ENCODE measurements at places on chromosomes 11 and 22.
A peak's percentile ranks its signal among the peaks of the same experiment; 100 is the strongest.

DNA sequence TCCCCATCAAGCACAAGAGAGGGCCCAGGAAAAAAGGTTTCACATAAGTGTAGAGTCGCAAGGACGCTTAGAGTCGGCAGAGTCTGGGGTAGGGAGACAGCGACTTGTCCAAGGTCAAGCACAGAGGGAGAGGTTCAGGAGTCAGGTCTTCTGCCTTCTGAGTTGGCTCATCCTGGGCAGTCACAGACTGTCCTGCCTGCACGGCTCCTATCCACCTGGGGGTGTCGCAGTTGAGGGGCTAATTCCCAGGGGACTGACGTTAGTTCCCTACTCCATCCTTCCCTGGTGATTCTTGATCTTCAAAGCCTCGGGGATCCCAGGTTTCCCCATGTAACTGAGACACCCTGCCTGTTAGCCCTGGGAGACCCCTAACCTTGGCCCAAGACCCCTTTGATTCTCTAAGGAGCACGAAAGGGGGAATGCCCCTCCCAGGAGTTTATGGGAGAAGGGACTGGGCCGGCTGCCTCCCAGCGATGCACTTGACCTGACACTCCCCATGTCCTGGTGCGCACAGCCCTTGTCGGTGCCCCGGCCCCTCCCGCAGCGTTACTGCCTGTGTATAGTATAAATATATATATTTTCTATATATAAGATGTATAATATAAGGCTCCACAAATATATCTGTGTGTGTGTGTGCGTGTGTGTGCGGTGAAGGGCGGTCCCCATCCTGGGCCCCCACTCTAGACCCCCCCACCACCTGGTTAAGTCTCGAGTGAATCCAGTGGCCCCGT, 14.7 kb upstream of the TAB1 start:
- no peak for DNase-seq

DNA sequence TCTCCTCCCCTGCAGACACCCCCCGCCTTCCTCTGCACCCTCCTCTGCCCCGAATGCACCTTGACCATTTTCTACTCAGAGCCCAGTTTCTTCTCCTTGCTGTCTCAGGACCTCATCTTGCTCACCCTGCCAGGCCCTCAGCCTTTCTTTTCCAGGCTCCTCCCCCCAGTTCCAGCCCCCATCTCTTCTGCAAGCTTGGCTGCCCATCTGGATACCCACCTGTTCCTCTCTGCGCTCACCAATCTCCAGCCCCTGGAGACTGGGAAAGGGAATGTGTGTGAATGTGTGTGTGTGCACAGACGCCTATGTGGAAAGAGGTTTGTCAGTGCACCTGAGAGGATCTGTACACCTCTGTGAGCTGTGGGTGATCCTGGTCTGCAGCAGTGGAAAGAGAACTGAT, 36.4 kb downstream of the SLC22A12 start:
- no peak for DNase-seq

- no peak for DNase-seq
Measured at GRCh38 chr11:33334627-33335026, 77.4 kb downstream of the HIPK3 start.

GRCh38 chr11:124644426-124645280, 22.0 kb downstream of the TBRG1 start:
- peak; percentile 26 for DNase-seq

DNA sequence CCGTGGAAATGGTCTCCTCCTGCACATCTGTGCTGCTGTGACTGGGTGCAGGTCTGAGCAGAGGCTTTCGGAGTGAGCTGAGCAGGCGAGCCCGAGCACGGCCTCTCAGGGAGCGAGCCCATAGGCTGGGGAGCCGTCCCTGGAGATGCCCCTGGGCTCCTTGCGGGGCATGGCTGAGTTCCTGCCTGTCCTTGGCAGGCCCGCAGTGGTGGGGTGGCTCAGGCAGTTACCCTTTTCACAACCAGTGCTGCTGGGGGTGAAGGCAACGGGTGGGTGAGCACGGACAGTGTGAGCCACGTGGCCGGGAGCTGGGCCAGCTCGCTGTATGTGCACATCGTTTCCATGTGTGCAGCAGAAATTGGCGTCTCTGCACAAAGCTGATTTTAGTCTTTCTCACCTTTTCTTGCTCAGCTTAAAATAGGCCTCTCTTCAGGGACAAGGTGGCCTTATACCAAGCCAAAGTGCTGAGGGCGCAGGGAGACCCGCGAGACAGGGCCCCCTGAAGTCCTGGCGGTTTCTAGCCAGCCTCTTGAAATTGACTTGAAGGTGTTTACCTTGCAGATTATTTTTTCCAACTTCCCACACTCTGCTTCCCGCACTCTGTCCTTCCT, at the start of gene TP53AIP1:
TP53AIP1 (minus strand) TSS at position 55 of the 611 bp plus-strand sequence. CDS start 5,053 bp downstream, outside the sequence.
- no peak for DNase-seq

- DNase-seq: no peak
Measured at GRCh38 chr11:63616953-63617352, 2.7 kb upstream of the PLAAT3 start.

DNA sequence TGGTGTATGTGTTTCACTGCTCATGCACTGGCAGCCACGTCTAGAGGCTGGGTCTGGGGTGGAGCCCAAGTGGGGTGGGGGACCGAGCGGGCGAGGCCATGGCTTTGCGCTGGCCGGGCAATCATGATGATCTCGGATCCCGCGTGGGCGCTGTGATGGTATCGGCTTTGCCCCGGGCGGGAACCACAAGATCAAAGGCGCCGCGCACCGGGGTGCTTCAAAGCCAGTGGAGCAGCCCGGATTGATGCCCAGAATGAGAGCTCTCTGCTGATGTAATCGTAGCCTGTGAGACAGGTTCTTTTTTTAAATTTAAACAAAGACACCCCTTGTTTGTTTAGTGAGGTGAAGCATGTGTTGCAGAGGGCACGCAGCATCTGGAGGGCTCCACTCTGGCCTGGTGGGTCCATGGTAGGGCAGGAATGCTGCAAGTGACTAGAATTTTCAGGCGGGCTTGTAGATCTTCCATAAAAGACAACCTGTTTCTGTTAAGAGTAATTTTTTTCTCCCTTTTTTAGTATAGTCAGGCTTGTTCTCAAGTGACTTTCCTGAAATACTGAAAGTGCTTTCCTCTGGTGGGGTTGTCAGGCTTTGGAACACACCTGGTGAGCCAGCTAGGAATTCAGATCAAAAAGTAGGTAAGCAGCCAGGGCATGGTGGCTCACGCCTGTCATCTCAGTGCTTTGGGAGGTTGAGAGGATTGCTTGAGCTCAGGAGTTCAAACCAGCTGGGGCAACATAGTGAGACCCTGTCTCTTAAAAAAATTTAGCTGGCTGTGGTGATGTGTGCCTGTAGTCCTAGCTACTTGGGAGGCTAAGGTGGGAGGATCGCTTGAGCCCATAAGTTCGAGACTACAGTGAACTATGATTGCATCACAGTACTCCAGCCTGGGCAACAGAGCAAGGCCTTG, 40.7 kb downstream of the ZNRF3 start:
- DNase-seq: no peak

- DNase-seq: no peak
Measured at GRCh38 chr11:6864438-6864837, 1.6 kb downstream of the OR10A2 start.

GRCh38 chr11:127862406-127862805, 725.0 kb downstream of the ETS1 start:
- DNase-seq: no peak

GRCh38 chr22:36660510-36660840, 43.1 kb downstream of the CACNG2 start:
- DNase-seq: no peak

GRCh38 chr11:119920666-119921387, 191.8 kb upstream of the NECTIN1 start:
- no peak for DNase-seq

- no peak for DNase-seq
Measured at GRCh38 chr11:62911137-62912130, 9.7 kb downstream of the CHRM1 start.

DNA sequence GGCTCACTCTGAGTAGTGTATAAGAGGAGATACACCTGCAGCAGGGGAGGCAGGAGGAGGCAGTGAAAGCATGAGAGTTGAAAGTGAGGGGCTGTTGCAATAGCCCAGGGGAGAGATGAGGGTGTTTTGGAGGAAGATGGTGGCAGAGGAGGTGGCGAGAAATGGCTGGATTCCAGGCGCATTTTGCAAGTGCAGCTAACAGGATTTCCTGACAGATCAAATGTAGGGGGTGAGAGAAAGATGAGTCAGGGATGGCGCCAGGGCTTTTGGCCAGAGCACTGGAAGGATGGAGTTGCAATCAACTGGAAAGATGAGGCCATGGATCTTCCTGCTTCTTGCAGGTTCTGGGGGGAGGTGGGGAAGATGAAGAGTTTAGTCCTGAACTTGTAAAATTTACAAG, 16.8 kb upstream of the TSPAN18 start:
- DNase-seq: no peak

DNA sequence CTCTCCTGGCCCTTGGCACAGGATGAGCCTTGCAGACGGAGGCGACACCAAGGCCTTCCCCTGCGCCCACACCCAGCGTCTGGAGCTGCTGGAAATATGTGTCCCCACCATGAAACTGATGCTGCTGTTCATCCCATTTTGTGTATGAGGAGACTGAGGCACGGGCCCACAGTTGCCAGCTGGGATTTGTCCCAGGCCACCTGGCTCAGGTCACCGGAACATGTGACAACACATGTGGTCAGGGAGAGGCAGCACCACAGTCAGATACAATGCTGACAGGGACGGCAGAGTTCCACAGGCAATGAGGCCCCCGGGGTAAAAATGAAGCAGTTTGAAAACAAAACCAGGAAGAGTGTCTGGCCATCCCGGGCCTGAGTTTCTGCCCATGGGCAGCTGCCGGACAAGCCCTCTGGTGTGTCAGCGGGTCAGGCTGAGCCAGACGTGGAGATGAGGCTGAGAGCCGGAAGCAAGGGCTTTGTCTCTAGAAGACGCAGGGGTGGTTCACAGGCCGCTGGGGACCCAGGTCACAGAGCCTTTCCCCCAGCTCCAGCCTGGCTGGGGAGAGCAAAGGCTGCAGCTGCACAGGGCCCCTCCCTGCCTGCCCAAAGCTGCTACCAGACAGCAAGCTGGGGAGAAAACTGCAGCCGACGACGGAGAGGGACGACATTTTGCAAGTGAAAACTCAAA, 80.7 kb downstream of the CDKN1C start:
- DNase-seq: no peak

GRCh38 chr11:12005476-12005875, 3.0 kb downstream of the DKK3 start:
- DNase-seq: no peak

- no peak for DNase-seq
Measured at GRCh38 chr11:16749666-16750065, 11.2 kb downstream of the C11orf58 start.

DNA sequence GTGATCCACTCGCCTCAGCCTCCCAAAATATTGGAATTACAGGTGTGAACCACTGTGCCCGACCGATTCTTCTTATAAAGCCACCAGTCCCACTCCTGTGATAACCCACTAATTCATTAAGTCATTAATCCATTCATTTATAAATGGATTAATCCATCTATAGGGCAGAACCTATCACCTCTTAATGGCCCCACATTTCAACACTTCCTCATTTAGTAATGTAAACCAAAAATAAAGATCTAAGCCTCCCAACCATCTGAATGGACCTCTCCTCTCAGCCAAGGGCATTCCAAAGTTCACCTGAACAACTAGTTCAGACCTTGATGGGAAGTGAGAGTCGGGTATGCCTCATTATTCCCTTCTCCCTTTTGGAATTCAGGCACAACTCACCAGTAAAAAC, 9.9 kb upstream of the MRPL11 start:
- DNase-seq: no peak

DNA sequence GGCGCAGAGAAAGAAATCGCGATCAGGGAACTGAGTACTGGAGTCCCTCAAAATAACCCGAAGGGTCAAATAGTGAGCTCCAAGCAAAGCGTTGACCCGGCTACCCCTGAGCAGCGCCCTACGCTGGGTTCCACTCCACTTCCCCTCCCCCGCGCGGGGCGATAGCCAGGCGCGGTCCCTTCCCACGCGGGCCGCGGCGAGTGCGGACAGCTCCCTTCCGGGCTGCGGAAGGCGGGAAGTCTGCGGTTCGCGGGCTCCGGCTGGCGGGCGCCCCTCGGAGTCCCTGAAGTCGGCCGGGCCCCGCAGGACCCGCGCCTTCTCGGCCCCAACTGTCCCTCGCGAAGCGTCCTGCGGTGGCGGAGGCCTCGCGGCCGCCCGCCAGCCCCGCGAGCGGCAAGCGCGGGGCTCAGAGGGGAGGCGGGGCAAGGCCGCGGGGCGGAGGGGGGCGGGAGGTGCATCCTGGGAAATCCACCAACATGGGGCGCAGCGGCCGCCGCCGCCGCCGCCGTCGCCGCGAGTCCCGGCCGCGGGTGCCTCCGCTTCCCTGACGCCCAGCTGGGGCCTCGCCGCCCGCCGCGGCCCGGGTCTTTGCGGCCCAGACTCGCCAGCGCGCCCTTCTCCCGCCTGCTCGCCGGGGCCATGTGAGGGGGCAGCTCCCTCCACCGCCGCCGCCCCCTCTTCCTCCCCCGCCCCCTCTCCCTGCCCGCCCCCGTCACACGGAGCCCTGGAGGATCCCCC, at the start of gene QSER1:
QSER1 (plus strand) TSS at position 457 of the 738 bp plus-strand sequence. CDS start 315 bp downstream, outside the sequence.
- peak; percentile 76 for DNase-seq

DNA sequence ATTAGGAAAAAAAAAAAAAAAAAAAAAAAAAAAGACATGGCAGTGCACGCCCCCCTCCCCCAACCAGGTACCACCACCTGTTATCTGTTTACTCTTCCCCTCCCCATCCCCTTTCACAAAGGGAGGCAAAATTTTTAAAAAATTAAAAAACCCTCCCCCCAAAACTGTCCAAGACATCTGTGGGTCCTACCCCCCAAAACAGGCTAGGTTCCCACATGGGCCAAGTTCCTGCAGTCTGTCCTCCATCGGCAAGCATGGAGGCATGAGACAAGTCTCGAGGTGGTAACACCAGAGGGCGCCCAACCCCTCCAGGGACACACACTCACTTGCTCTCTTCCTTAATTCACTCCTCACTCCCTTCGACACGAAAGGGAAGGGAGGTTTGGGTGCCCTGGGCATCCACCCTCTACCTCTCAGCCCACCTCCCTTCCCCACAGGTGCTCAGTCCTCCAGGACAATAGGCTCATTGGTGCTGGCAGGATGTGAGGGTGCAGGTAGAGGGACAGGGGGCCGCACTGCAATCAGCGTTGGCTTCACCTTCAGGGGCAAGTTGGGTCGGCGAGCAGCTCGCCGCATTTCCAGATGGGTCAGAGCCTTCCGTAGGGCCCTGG, 2.2 kb upstream of the TUT1 start:
- peak; percentile 82 for DNase-seq

- no peak for DNase-seq
Measured at GRCh38 chr11:94735907-94736306, 32.2 kb upstream of the AMOTL1 start.

All from DND-41 (cell line).